ENCODE measurements at places on chromosomes 1 and 21. TPM values are rescaled to one million over a fixed set of nuclear protein-coding genes. Genes with fewer than 3 reads are reported as not detected.

KRTAP10-7 gene
- total RNA-seq, result not detected

AGT gene
- 0.73 TPM for total RNA-seq

HYI gene
- 16.0 TPM for total RNA-seq

RPF1 gene
- 37.7 TPM for total RNA-seq

MFSD2A gene
- total RNA-seq, result 16.6 TPM

GBP5 gene
- total RNA-seq, result not detected

WNT9A gene
- total RNA-seq, result 1.5 TPM

EPHA10 gene
- total RNA-seq, result not detected

CYYR1 gene
- not detected for total RNA-seq

OPRD1 gene
- total RNA-seq, result not detected

DMRTA2 gene
- total RNA-seq, result not detected

STIL gene
- total RNA-seq, result 9.6 TPM

CACHD1 gene
- 4.4 TPM for total RNA-seq

SLC27A3 gene
- 14.3 TPM for total RNA-seq

NR1I3 gene
- total RNA-seq, result not detected

GSTM1 gene
- total RNA-seq, result 13.7 TPM

GCSAML gene
- total RNA-seq, result not detected

H6PD gene
- 44.8 TPM for total RNA-seq

CRYAA gene
- not detected for total RNA-seq

TRIM67 gene
- under 0.01 TPM for total RNA-seq

FAM163A gene
- total RNA-seq, result not detected

SH3BGR gene
- 0.98 TPM for total RNA-seq

DPT gene
- not detected for total RNA-seq

TRPM2 gene
- not detected for total RNA-seq

FBXO2 gene
- total RNA-seq, result not detected

PDC gene
- total RNA-seq, result 0.20 TPM

MFAP2 gene
- total RNA-seq, result 44.5 TPM

PPIH gene
- total RNA-seq, result 37.8 TPM

RASAL2 gene
- 30.3 TPM for total RNA-seq

CYP4A22 gene
- total RNA-seq, result not detected

GPR37L1 gene
- total RNA-seq, result not detected

AMY1C gene
- total RNA-seq, result not detected

AMY2A gene
- total RNA-seq, result not detected

IL19 gene
- not detected for total RNA-seq

OR10Z1 gene
- not detected for total RNA-seq

LGALS8 gene
- total RNA-seq, result 63.9 TPM

Measured in subcutaneous preadipocyte (primary cell).